HCT116 (cell line): ENCODE measurements at places on chromosomes 7 and 10. TPM values are rescaled to one million over a fixed set of nuclear protein-coding genes. Genes with fewer than 3 reads are reported as not detected.

- DNase-seq: no peak
- no peak overlapping the region for H3K4me3 ChIP-seq
- no peak overlapping the region for H3K27ac ChIP-seq
- H3K27me3 ChIP-seq: no peaks in the 10 kb centered on the region
Measured at GRCh38 chr7:137967143-137968018, 34.5 kb downstream of the CREB3L2 start.

DNA sequence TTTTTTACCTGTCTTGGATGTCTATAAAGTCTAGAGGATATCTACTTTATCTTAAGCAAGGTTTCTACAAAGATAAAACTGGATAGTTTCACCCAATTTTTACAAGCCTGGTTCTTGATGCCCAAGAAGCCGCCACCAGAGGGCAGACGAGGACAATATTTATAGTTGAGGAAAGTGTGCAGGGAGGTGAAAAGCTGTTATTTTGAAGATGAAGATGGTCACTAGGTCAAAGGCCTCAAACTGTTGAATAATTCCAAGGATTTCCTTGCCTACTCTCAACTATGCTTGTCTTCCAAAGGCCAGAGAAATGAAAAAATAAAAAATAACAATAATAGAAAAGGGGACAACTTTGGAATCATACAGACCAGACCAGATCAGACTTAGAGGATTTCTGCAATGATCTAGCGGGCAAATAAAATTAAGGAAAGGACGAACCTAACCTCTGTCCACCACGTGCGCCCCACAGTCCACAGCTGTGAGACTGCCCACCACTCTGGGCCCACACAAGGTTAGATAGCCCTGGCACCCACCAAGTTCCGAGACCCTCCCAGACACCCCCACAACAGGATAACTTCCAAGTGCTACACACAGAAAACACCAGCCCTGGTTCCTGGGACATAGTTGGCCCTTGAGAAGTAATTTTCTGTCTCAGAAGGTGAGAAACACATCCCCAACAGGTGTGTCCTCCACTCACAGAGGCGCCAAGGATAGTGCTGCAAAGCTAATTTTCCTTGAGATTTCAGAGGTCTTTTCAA lies 2.8 kb downstream of the PKD1L1 start:
- DNase-seq: peak; percentile 51
- H3K4me1 ChIP-seq: no peaks in the 10 kb centered on the region
- no peak overlapping the region for H3K4me3 ChIP-seq
- no peaks in the 10 kb centered on the region for H3K27me3 ChIP-seq

- DNase-seq: no peak
- no peaks in the 10 kb centered on the region for H3K36me3 ChIP-seq
- H3K27me3 ChIP-seq: no peaks in the 10 kb centered on the region
- H3K4me3 ChIP-seq: no peak overlapping the region
- no peak overlapping the region for H3K27ac ChIP-seq
Measured at GRCh38 chr7:16212610-16213009, 208.7 kb downstream of the CRPPA start.

- no peaks in the 10 kb centered on the region for H3K27me3 ChIP-seq
- H3K36me3 ChIP-seq: no peaks in the 10 kb centered on the region
- H3K27ac ChIP-seq: no peak overlapping the region
- no peaks in the 10 kb centered on the region; the same call in 1 of the 2 replicates for H3K4me1 ChIP-seq
Measured at GRCh38 chr7:102305414-102306268, 19.0 kb downstream of the SH2B2 start.

- DNase-seq: no peak
- no peaks in the 10 kb centered on the region for H3K27me3 ChIP-seq
- H3K36me3 ChIP-seq: no peaks in the 10 kb centered on the region
- H3K4me3 ChIP-seq: no peak overlapping the region
- no peaks in the 10 kb centered on the region for H3K4me1 ChIP-seq
Measured at GRCh38 chr10:46538717-46539426, 17.6 kb downstream of the GPRIN2 start.

Gene PSPH
- 50.7 TPM for total RNA-seq

Gene VSIR
- total RNA-seq: 18.5 TPM

Gene UBE3C
- total RNA-seq: 68.3 TPM

Gene TRIM56
- total RNA-seq: 25.9 TPM

Gene PPP1R17
- not detected for total RNA-seq

Gene SNCG
- total RNA-seq: 61.1 TPM
